ENCODE measurements at places on chromosomes 16 and 17.

DNA sequence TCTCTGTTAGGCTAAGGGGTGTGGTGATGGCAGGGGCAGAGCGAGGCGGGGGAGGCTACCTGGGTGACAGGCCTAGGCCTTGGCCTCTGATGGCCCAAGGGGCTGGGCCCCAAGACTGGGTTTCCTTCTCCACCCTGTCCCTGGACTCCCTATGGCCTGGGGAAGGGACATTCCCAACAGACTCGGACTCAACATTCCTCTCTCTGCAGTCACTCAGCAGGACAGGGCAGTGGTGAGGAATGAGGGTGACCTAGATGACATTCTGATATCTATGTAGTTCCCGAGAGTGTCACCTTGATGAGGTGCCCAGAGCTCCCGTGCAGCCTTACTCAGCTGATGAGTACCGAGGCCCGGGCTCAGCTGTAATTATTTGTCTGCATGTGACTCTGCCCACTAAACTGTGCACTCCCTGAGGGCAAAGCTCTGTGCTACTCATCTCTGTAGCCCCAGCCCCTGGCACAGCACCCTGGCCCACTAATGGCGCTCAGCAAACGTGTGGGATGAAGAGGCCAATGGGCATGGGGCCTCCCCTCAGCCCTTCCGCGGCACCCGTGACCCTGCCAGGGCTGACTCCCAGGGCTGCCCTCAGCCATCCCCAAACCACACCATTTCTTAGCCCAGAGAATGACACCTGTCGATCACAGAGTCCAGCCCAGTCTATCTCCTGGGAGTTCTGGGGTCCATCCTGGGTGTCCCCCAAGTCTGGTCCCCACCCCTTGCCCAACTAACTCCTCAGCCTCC lies 2.2 kb downstream of the PLCD3 start:
- no peak for DNase-seq

GRCh38 chr17:65228734-65229620 lies 91.8 kb downstream of the RGS9 start:
- DNase-seq: peak; percentile 13

DNA sequence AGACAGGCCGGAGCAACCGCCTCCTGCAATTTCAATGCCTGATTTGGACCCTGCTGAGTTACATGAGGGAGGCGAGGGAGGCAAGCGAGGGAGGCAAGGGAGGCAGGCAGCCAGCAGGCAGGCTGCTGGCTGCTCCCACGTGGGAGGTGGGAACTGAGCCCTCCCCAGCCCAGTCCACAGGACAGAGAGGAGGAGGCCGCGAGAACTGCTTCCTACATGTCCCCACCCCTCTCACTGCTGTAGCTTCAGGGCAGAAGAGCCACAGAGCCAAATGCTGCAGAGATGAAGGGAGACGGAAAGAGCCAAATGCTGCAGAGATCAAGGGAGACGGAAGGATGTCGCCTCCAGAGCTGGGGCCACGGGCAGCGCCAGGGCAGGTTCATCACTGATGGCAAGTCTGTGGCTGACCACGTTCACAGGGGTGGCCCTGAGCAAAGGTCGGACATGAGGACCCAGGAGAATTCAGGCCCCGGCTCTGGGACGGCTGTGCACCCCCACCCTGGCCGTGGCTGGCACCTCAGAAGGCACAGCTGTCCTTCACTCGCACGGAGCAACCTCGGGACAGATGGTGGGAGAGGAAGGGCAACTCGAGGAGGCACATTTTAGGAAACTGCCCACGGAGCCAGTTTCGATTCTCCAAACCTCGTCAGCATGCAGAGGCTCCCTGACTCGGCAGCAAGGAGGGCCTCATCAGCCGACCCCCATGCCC lies 21.5 kb downstream of the RPH3AL start:
- DNase-seq: no peak

DNA sequence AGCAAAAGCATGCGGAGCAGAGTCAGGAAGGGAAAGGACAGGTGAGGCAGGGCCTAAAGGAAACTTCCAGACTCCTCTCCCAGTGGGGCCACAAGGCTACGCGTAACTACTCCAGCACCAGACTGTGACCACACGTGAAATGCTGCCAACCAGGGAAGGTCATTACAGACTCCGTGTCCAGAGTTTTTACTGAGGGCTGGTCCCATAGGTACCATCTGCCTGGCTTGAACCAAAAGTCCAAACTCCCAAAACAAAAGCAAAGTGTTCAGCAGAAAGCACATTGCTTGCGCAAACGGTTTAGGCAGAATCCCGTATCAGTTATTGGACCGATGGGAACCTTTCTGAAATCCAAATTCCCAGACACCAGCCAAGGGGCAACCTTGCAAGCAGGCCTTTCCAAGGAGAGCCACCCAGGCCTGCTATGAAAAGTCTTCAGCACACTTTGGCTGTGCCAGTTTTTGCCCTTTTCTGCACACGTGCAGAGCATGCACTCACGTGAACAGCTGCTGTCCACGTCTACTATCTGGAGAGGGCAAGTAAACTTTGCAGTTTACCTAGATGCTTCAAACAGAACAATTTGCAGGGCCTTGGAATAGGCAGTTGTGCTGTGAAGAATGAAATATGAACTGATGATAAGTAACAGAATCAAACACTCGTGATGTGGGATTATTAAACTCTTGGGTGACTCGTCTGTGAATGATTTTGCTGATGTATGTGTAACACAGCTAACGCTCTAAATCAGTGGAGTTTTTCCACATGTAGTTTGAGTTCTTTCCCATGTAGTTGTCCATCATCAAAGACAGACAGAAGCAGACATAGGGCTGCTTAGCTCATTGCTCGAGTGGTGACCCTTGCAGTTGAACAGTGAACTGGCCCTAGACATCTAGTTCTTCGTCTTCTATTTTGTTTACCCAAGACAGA lies 58.1 kb upstream of the CRISPLD2 start:
- DNase-seq: no peak

DNA sequence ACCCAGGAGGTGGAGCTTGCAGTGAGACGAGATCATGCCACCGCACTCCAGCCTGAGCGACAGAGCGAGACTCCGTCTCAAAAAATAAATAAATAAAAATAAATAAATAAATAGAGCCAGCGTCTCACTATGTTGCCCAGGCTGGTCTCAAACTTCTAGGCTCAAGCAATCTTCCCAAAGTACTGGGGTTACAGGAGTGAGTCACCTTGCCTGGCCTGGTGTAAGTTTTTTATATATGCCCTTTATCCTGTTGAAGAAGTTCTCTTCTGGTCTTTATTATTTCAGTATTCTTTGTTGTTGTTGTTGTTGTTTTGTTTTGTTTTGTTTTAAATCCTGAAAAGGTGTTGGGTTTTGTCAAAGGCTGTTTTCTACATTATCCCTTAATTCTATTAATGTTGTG lies 30.1 kb upstream of the ABCC1 start:
- no peak for DNase-seq

DNA sequence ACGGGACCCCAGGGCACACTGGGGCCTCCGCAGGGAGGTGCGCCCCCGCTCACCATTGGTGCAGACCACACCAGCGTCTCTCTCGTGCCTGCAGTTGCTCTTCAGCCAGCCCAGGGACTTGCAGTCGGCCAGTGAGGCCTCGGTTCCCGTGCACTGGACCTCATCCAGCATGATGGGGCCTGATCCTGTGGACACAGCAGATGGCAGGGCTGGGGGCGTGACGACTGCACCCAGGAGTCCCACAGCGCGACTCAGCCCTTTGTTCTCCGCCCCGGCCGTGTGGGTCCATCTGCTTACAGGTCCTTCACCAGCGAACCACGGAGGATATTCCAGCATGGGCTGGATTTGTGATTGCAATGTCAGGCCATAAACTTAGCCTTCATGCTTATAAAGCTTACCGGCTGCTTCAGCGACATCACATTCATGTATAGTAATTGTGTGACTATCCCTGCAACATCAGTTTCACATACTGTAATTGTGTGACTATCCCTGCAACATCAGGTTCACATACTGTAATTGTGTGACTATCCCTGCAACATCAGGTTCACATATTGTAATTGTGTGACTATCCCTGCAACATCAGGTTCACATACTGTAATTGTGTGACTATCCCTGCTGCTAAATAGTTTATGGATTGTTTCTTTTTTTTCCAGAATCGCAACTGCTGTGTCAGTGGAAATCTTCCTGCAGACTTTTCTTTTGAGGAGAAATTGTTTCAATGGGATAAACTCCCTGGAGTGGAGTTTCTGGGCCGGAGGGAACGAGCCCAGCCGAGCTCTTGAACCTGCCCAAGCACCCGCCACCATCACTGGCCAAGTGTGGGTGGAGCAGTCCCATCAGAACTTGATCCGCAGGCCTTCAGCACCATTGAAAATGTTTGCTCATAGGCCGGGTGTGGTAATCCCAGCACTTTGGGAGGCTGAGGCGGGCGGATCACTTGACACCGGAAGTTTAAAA lies 4.8 kb downstream of the LGALS3BP start:
- DNase-seq: no peak

DNA sequence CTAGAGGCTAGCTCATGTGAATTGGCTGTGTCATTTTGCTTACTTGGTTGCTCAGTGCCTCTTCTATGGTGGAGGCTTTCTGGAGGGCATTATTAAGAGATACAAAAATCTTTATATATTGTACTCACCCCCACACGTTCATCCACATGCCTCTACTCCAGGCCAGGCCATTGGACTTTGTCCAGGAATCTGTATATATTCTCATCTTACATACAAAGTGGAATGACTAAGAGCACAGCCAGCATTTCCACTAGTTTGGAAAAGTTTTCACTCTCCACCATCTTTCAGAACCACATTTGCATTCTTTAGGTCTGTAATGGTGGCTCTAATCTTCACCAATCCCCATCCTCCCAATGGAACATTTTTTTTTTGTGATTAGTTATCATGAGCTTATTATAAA lies 4.8 kb upstream of the GLG1 start:
- DNase-seq: no peak

GRCh38 chr16:70494202-70494770 lies 29.1 kb downstream of the COG4 start:
- no peak for DNase-seq

- DNase-seq: no peak
Measured at GRCh38 chr16:88922114-88922825, 54.7 kb downstream of the CBFA2T3 start.

DNA sequence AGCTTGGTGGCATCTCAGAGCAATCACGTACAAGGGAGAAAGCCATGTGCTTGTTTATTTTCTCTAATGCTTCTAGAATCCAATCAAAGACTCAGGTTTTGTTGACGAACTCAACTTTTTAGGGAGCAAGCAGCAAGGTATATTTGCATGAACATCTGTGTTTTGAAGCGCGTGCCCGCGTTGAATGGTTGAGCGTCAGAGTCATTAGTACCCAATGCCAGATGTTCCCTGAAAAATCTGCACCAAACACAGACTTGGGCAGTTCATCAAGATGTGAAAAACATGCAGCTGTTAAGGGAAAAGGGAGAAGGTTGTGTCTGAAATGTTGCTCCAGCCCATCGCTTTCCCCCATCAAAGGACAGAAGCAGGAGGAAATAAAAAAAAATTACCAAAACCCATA lies 170.4 kb downstream of the SNX29 start:
- no peak for DNase-seq

GRCh38 chr17:55237268-55237667 lies 27.5 kb upstream of the HLF start:
- no peak for DNase-seq

DNA sequence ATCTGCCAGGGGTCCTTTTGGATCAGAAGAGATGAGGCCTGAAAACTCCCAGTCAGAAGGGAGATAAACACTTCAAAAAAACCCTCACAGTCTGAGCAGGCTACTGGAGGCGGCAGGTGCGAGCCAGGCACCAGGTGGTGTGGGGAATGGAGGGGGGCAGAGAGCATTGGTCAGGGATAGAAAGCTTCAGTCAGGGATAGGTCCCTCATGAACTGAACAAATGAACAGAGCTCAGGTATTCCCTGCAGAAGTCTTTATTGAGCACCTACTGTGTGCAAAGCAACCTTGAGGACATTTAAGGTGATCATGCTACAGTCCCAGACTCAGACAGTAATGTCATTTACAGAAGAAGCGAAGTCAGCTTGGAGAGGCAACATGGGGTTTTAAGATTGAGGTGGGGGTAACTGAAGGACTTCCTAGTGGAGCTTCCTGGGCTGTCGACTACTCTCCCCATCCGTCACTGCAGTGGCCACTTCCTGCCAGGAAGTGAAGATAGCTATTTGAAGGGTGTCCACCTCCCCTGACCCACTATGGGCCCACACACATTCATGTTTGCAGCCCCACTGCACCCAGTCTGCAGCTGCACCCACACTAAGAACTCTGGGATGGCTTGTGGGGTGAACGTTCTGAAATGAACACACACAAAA lies 3.2 kb downstream of the KIFC3 start:
- no peak for DNase-seq
